Ascending aorta (tissue), 2 donors: ENCODE measurements at places on chromosomes 1 and 21. TPM values are rescaled to one million over a fixed set of nuclear protein-coding genes. Genes with fewer than 3 reads are reported as not detected.
A peak's percentile ranks its signal among the peaks of the same experiment; 100 is the strongest.

DNA sequence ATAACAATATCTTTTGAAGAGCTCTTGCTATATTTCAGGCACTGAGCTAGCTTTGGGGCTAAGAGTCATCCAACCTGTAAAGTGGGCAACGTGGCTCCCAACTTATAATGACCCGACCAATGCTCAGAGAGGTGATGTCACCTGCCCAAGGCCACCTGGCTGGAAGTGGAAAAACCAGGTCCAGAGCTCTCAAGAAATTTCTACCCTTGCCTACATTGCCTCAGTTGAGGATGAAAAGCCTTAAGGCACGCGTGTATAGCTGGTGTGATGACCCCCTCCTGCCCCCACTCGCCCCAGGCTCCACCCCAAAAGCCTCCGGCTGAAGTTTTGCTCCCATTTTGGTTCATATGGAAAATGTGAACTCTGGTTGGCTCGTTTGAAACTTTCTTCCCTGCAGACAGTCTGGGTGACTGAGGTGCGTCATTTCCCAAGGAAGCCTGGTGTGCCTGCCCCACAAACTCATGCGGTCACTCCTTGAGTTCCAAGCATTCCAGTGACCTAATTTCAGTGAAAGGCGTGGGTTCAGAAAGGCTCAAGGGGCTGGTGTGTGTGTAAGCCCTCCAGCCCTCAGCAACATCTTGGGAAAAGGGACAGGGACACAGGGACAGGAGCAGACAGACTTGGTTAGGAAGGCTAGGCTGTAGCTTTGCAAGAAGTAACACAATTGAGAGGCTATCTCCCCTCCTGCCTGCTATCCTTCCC, 20.5 kb downstream of the HTR1D start:
- no peaks in the 10 kb centered on the region for H3K27me3 ChIP-seq
- no peaks in the 10 kb centered on the region for H3K4me1 ChIP-seq
- DNase-seq, result no peak
- no peaks in the 10 kb centered on the region for H3K36me3 ChIP-seq
- no peak overlapping the region for H3K4me3 ChIP-seq

DNA sequence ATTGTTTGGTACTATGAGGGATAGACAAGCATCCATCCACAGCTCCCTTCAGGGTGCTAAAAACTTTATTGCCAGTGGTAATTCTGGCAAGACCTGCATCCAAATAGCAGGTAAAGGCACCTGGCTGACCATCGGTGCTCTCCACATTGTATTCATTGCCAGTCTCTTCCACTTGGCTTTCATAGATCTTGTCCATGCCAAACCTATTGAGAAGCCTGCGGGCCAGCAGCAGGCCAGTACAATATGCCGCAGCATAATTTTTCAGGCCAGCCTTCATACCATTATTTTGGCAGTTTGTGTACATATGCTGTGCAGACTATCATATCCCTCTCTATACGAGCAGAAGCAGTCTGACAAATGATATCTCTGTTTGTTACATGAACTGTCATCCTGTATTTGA, 70.2 kb downstream of the SWT1 start:
- no peak overlapping the region for H3K27ac ChIP-seq
- no peaks in the 10 kb centered on the region for H3K27me3 ChIP-seq

DNA sequence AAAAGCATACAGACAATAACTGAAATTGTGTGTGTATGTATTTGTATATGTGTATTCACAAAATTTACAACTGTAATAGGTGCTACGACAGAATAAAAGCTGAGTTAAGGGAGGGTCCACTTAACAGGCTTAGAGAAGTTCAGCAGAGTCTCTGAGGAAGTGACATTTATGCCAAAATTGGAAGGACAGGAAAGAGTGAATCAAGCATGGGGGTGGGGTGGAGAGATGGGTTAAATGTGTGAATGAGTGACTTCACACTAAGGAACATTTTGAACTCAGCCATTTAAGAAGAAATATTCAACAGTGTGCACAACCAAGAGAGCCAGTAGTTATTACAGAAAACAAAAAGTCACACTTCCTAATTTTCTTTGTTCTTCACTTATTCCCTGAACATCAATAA, 53.8 kb upstream of the RGS1 start:
- H3K4me3 ChIP-seq, result no peak overlapping the region
- peaks cover 8% of the 10 kb centered on the region for H3K4me1 ChIP-seq
- no peaks in the 10 kb centered on the region for H3K27me3 ChIP-seq
- no peaks in the 10 kb centered on the region for H3K36me3 ChIP-seq
- H3K27ac ChIP-seq, result peak overlapping the region; percentile 27

- peaks cover 2% of the 10 kb centered on the region for H3K4me1 ChIP-seq
- H3K27ac ChIP-seq, result no peak overlapping the region
- H3K27me3 ChIP-seq, result no peaks in the 10 kb centered on the region
- no peak for DNase-seq
- H3K4me3 ChIP-seq, result no peak overlapping the region
These were observed 8.7 kb downstream of the S100B start for GRCh38 chr21:46596201-46596600.

DNA sequence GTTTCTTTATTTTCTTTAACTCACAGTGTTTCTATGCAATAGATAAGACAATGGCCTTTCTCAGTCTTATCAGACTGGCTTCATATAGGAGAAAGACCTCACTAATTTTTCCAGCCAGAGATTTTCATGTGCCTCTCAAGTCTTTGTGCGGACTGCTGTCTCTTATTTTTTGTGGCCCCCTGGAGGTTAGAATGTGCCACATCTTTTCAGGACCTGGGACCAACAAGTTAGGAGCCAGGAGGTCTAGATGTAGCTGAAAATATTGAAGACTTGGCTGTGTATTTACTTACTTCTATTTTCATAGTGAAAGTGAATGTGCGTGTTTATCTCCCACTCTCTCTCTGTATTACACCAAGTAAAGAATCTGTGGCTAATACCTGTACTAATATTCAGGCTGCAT, 42.1 kb upstream of the CFHR3 start:
- no peaks in the 10 kb centered on the region for H3K4me1 ChIP-seq
- H3K27ac ChIP-seq, result no peak overlapping the region
- DNase-seq, result no peak
- H3K4me3 ChIP-seq, result no peak overlapping the region
- no peaks in the 10 kb centered on the region for H3K36me3 ChIP-seq
- no peaks in the 10 kb centered on the region for H3K27me3 ChIP-seq

- no peaks in the 10 kb centered on the region for H3K36me3 ChIP-seq
- no peak for DNase-seq
- no peaks in the 10 kb centered on the region for H3K27me3 ChIP-seq
- H3K27ac ChIP-seq, result no peak overlapping the region
These were observed 8.7 kb downstream of the SMG7 start for GRCh38 chr1:183480971-183481441.

DNA sequence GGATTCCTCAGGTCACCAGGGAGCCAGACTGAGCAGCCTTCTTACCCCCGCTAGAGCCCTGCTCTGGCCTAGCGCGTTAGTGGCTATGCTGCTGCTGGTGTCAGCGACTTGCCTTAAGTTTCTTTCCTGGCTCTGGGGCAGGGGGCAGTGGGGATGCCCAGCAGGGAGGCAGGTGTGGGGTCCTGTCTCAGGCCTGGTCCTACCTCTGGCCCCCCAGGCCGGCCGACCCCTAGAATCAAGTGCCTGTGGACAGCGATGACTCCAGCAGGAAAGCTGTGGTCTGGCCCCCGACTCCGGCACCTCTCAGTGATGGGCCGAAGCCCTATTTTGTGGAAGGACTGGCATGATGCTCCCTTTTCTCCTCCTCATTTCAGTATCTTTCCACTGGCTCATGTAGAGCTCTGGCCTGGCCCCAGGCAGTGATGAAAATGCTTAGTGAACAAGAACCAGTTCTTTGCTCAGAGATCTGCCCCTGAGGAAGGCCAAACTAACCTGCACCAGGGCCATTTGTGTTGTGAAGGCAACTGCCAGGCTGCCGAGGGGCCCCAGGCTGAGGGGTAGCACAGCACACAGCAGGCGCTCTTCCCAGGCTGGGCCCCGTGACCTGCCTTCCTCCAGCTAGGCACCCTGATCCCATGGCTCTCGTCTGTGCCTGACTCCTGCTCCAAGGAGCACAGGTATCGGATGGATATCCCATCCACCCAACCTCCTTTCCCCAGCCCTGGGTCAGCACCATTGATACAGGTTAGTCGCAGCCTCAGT, 23.7 kb downstream of the MRPL37 start:
- H3K27me3 ChIP-seq, result no peaks in the 10 kb centered on the region
- no peak for DNase-seq
- H3K4me1 ChIP-seq, result no peaks in the 10 kb centered on the region
- H3K36me3 ChIP-seq, result peaks cover 17% of the 10 kb centered on the region
- H3K27ac ChIP-seq, result no peak overlapping the region

- H3K4me1 ChIP-seq, result peaks cover 15% of the 10 kb centered on the region
- peak; percentile 35 for DNase-seq
- H3K4me3 ChIP-seq, result peak overlapping the region; percentile 36
- H3K27me3 ChIP-seq, result no peaks in the 10 kb centered on the region
- H3K36me3 ChIP-seq, result peaks cover 9% of the 10 kb centered on the region
These were observed 5.7 kb upstream of the PPP1R15B start for GRCh38 chr1:204417074-204417997.

- no peak overlapping the region for H3K27ac ChIP-seq
- DNase-seq, result no peak
- no peaks in the 10 kb centered on the region for H3K27me3 ChIP-seq
- H3K4me1 ChIP-seq, result no peaks in the 10 kb centered on the region
- H3K36me3 ChIP-seq, result no peaks in the 10 kb centered on the region
- no peak overlapping the region for H3K4me3 ChIP-seq
These were observed 305.1 kb downstream of the NPHP4 start for GRCh38 chr1:5686925-5687706.

CASQ2 gene
- total RNA-seq, result 3.8 TPM

RNF223 gene
- not detected for total RNA-seq

KCNN3 gene
- 24.6 TPM for total RNA-seq

DNA sequence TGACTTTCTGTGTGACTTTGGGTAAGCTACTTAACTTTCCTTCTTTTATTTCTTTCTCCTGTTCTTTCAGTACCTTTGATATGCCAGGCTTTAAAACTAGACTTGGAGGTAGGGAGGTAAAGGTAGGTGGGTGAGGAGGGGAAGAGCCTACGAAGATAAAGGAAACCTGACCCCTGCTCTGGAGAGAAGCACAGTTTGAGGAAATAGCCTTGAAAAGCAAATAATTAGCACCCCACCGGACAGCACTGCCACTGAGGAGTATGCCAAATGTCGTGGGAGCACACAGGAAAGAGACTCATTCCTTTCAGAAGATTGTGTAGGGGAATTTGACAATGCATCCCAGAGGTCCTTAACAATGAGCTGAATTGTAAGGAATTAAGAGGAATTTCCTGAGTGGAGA, 65.2 kb upstream of the SPAG17 start:
- no peak overlapping the region for H3K4me3 ChIP-seq
- H3K36me3 ChIP-seq, result no peaks in the 10 kb centered on the region
- H3K27me3 ChIP-seq, result no peaks in the 10 kb centered on the region
- no peak overlapping the region for H3K27ac ChIP-seq
- no peak for DNase-seq

- no peak overlapping the region for H3K27ac ChIP-seq
- H3K4me3 ChIP-seq, result no peak overlapping the region
- H3K36me3 ChIP-seq, result no peaks in the 10 kb centered on the region
- H3K27me3 ChIP-seq, result no peaks in the 10 kb centered on the region
- no peaks in the 10 kb centered on the region for H3K4me1 ChIP-seq
These were observed 10.2 kb upstream of the RNF186 start for GRCh38 chr1:19825298-19825697.

DNA sequence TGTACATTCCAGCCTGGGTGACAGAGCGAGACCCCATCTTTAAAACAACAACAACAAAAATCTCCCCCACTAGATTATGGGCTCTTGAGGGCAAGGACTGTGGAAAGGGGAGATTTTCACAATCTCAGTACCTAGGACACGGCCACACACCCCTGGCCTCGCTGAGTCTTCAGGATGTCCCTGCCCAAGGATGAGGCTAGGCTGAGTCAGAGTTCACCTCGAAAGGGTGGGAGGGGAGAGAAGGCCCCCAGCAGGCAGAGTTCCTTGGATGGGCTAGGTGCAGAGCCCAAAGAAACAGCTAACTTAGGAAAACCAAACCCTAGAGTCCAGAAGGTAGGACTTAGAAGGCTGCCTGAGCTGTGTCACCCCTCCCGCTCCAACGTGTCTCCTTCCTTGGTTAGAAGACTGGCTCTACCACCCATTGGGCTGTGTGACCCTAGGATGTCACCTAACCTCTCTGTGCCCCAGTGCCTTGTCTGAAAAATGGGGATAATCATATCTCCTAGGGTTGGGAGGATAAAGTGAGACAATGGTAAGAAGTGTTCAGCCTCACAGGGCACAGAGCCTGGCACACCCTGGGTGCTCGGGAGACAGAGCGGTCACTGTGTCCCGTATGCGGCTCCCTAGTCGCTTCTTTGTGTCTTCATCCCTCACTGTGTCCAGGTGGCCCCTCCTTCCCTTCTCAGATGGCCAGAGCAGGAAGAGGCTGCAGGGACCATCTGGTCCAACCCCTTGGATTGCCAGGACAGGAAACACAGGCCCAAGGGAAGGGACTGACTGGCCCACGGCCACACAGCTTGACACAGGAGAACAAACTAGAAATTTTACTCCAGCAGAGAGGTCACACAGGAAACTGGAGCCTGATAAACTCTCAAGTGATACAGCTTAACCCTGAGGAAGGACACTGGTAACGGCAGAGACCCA, 11.2 kb downstream of the TRIM62 start:
- H3K4me3 ChIP-seq, result no peak overlapping the region
- H3K36me3 ChIP-seq, result peaks cover 4% of the 10 kb centered on the region
- H3K4me1 ChIP-seq, result no peaks in the 10 kb centered on the region
- no peak overlapping the region for H3K27ac ChIP-seq
- no peaks in the 10 kb centered on the region for H3K27me3 ChIP-seq

DNA sequence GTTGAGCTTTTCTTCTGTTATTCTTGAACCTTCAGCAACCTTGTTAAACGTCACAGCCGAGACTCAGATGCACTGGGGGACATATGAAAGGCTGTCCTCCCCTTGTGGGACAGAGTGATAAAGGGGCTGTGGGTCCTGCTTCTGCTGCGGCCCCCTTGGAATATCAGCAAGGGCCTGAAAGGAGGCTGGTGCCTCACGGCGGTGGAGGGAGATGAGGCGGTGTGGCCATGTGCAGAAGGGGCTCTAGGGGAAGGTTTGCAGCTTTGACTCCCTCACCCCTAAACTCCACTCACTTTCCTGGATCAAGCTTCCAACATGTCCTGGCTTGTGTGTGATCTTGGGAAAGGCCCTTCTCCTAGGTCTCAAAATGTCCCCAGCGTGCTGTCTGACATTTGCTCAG, 270.7 kb upstream of the CSF3R start:
- DNase-seq, result peak; percentile 13
- H3K4me1 ChIP-seq, result no peaks in the 10 kb centered on the region
- no peaks in the 10 kb centered on the region for H3K27me3 ChIP-seq
- H3K4me3 ChIP-seq, result no peak overlapping the region

FGGY gene
- total RNA-seq, result 7.0 TPM

FCN3 gene
- total RNA-seq, result 13.2 TPM

GRCh38 chr1:109923946-109924275, 13.3 kb downstream of the CSF1 start:
- H3K27ac ChIP-seq, result no peak overlapping the region
- peak; percentile 59 for DNase-seq
